ENCODE measurements at places on chromosomes 4 and X.

GRCh38 chr4:110032603-110033002 is 119.9 kb downstream of the EGF start:
- peak; percentile 77 for DNase-seq

DNA sequence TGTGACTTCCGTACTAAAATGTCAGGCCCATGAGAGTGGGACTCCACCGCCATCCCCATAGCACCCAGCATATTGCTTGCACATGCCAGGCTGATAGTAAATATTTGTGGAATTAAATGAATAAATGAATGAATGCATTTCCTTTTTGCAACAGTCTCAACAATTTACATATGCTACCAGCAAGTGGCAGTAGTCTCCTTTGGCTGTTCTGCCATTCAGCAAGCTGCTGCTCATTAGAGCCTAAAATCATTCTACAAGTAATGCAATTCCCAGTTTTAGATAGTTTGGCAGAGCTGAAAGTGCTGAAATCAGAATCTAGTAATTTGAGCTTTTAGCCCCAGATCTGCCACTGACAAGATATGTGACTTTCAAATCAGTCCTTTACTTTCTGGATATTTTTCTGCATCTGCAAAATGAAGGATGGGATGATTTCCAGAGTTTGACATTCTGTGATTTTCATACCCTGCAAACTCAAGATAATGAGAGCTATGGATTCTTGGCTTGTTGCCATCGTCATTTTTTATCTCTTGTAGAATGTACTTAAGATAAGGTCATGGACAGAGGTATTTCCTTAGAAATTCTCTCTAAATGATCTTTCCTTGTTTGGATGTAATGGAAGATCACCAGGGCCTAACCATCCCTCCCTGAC is 35.7 kb upstream of the INTS6L start:
- DNase-seq: peak; percentile 20

- no peak for DNase-seq
These were observed 73.9 kb downstream of the HTRA3 start for GRCh38 chr4:8343262-8343966.

DNA sequence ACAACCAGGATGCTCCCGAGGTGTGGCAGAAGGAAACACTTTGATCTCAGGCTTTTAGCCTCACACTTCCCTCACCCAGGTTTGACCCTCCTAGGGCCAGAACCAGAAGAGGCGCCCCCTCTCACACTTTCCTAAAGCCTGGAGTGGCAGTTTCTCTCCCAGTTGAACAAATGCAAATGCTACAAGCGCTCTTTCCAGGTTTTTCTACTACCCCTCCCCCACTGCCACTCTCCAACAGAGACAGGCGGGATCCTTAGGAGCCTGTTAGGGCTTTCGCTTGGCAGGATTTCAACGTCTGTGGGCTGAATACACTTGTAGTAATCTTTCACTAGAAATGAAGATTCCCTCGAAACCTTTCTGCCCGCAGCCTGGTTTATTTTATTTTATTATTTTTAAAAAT is 2.4 kb downstream of the TSC22D3 start:
- no peak for DNase-seq

- no peak for DNase-seq
These were observed 270.5 kb upstream of the ARSJ start for GRCh38 chr4:114249976-114250375.

DNA sequence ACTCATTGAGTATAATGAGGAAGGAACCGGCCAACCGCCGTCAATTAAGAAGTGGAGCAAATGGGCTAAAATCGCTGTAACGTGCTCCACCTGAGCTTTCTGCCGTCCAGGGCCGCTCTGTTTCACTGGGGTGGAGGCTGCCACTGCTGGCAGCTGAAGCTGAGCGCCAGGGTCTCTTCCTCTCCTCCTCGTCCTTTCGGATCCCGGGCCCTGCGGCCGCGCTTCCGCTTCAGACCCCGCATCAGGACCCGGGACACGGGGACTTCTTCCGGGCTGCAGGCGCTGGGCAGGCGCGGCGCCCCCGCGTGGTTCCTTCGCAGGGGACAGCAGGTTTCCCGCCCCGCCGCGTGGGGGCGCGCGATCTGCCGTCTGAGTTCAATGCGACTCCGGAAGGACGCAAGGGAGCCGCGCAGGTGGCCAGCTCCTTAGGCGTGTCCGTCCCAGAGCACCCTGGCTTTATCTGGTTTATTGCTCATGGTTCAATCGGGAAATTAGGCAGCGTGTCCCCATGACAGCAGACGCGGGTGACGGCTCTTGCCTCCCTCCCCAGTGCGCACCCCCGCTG is 519.8 kb downstream of the TRIML1 start:
- no peak for DNase-seq

GRCh38 chr4:55982976-55983375 is 34.2 kb downstream of the CEP135 start:
- DNase-seq: no peak

- no peak for DNase-seq
These were observed 670.3 kb upstream of the FAM241A start for GRCh38 chr4:111475001-111475400.

DNA sequence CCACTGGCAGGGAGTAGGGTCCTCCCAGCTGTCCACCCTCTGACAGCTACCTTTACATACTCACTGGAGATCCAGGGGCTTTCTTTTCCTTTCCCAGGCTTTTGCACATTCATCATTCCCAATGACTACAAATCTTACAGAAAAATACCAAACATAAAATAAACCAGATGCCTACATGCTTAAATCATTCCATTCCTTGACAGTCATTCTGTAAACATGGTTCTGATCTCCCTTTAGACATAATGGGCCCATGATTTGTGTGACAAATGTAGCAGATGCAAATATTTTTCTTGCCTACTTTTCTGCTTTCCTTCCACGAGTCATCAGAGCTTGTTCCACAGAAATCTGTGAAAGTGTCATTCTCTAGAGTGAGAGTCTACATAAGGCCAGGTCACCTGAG is 207.0 kb downstream of the IDS start:
- no peak for DNase-seq

DNA sequence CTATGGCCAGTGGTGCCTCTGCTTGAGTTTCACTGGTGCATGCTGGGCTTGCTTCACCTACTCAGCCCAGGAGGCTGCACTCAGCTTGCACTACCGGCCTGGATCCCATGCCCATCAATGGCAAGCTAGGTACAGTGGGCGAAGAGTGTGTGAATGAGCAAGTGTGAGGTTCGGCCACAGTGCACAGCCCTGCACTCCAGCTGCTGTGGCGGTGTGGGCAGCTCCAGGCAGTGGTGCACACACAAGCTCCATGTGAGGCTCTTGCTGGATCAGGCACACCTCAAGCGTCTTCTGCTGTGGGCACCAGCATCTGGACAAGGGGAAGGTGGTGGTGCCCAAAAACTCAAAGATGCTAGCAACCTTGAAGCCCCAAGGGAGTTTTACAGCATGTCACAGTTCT is 820.9 kb upstream of the LCORL start:
- DNase-seq: no peak

- no peak for DNase-seq
These were observed 1076.8 kb downstream of the PDHA2 start for GRCh38 chr4:96916711-96917110.

GRCh38 chrX:149022485-149022884 is 482.6 kb downstream of the IDS start:
- no peak for DNase-seq

DNA sequence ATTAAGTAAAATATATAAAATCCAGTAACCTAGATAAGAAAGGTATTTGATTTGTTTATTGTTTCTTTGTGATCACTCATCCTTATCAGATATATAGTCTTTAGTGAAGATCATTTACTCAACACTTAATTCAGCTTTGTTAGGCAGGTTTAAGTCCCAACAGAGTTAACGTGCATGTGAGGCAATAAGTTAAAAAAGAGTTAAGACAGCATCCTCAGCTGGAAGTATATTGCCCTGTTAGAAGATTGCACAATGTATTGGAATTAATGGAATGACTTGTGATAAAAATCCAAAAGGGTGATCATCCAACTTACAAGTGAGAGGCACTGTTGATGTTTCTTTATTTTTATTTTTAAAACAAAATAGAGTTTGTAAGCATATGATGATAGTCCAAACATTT is 1162.1 kb downstream of the RAPGEF2 start:
- no peak for DNase-seq

- DNase-seq: no peak
These were observed 324.7 kb upstream of the FAM47C start for GRCh38 chrX:36683507-36683906.

DNA sequence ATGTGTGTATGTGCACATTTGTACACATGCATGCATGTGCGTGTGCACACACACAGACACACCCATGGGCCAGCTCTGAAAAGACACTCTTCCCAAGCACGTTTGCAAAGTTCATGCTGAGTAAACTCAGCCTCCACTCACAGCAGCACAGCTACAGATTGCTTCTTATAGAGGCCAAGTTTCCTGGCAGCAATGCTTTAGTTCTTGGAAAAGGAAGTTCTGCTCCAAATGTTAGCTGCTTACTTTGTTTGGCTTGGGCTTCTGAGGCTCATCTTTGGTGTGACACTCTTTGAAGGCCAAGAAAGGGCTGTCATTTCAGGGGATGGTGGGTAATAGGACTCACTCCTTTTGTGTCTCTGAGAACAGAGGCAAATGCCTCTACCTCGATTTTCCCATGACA is 6.6 kb downstream of the PLP1 start:
- DNase-seq: no peak

DNA sequence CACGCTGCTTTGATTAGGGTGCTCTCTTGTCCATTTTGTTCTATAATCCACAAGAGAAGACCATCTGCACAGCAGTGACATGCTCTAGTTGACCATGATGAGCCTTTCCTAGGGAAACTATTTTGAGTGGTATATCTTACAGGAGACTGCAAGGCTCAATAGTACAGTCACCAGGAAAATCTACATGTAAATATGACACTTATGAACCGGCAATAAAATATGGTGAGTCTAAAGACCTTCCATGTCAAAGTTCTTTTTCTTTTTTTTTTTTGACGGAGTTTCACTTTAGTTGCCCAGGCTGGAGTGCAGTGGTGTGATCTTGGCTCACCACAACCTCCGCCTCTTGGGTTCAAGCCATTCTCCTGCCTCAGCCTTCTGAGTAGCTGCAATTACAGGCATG is 103.7 kb downstream of the MGST2 start:
- no peak for DNase-seq

DNA sequence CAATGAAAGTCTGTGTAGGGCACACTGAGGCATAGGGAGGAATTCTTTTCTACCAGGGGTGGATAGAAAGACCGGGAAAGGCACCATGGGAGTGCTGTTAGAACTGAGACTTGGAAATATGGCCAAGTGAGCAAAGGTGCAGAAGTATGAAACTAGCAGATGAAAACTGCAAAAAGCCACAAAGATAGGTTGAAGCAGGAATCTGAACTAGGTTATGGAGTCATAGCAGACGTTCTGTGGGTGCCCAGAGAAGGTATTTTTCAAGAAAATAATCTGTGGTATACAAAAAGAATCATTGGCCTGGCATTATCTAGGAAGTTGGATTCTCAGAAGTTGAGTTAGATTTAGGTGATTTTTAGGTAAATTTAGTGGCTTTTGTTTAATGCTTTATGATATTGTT is 48.5 kb downstream of the SMAD1 start:
- DNase-seq: no peak
